ENCODE measurements at places on chromosomes 6 and 20. TPM values are rescaled to one million over a fixed set of nuclear protein-coding genes. Genes with fewer than 3 reads are reported as not detected.
A peak's percentile ranks its signal among the peaks of the same experiment; 100 is the strongest.

SNAI1 gene
- total RNA-seq, result 1.1 TPM

CCN5 gene
- total RNA-seq, result 29.7 TPM

TFAP2A gene
- 0.21 TPM for total RNA-seq

RFX6 gene
- not detected for total RNA-seq

UQCC2 gene
- total RNA-seq, result 10.0 TPM

PCIF1 gene
- 71.0 TPM for total RNA-seq

DZANK1 gene
- total RNA-seq, result 4.7 TPM

- H3K36me3 ChIP-seq, result no peaks in the 10 kb centered on the region
- H3K27me3 ChIP-seq, result no peaks in the 10 kb centered on the region
- no peak overlapping the region for H3K4me3 ChIP-seq
- no peak for DNase-seq
- H3K4me1 ChIP-seq, result no peaks in the 10 kb centered on the region
- H3K27ac ChIP-seq, result no peak overlapping the region
Observed at GRCh38 chr6:64263778-64264177, 628.2 kb downstream of the PHF3 start.

- peak overlapping the region; percentile 95 for H3K27ac ChIP-seq
- H3K4me1 ChIP-seq, result no peaks in the 10 kb centered on the region
- peak overlapping the region; percentile 72 for H3K4me3 ChIP-seq
- no peaks in the 10 kb centered on the region for H3K27me3 ChIP-seq
- no peaks in the 10 kb centered on the region for H3K36me3 ChIP-seq
- peak; percentile 54 for DNase-seq
Observed at GRCh38 chr6:121436960-121437850, 1.8 kb downstream of the GJA1 start.

GRCh38 chr20:37523911-37524700, 3.1 kb downstream of the NNAT start:
- H3K36me3 ChIP-seq, result no peaks in the 10 kb centered on the region
- H3K27ac ChIP-seq, result no peak overlapping the region
- H3K4me1 ChIP-seq, result peaks cover 4% of the 10 kb centered on the region
- H3K4me3 ChIP-seq, result no peak overlapping the region
- H3K27me3 ChIP-seq, result no peaks in the 10 kb centered on the region

DNA sequence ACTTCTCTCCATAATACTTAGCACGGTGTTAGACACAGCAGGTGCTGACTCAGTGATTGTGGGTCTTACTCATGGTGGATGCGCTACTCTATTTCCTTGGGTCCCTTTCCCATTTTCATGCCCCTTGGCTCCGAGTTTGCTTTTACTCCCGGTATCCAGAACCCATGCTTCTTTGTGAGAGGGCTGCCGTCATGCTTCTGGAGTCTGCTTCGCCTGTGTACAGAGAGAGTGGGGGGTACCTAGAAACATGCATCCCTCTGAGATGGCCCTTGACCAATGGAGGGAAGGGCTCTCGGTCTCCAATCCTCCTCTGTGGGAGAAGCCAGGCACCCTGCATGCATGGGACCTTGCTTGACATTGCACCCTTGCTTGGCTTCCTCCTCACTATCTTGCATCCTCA, 160.4 kb downstream of the NRN1 start:
- H3K27ac ChIP-seq, result no peak overlapping the region
- no peaks in the 10 kb centered on the region for H3K27me3 ChIP-seq
- no peaks in the 10 kb centered on the region for H3K36me3 ChIP-seq
- H3K4me1 ChIP-seq, result no peaks in the 10 kb centered on the region

DNA sequence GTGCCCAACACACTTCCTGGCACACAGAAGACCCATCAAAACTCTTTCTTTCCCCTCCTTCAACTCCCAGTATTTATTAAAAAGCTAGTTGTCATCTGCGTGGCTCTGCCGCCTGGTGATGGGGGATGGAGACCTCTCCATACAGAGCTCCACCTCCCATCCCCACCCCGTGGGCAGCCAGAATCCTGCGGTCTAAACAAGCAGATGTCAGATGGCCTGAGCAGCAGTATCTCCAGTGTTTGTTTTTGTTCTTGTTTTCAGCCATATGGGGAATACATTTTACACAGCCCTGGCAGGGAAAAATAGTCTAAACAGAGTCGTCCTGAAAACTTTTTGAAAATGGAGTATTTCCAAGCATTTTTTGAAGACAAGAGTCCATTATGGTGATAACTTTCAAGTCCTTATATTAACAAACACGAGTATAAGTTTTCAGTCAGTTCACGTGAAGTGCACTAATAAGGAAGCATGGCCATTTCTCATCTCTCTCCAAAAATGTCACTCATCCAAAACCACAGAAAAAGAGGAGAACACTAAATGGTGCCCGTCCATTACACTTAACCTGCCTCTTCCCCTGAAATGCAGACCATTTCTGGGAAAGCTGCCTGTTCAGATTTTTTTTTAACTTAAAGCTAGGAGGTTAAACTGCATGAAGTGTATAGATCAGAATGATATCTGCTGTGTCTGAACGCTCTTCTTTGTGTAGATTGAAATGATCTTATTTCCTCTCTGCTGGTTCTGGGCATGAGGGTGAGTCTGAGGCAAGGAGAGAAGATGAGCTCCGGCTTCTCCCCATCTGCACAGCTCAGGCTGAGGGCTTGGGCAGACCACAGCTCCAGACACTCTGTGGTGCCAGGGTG, 91.0 kb downstream of the TCP11 start:
- DNase-seq, result no peak
- H3K27me3 ChIP-seq, result no peaks in the 10 kb centered on the region
- peak overlapping the region; percentile 15 for H3K27ac ChIP-seq
- H3K4me1 ChIP-seq, result no peaks in the 10 kb centered on the region

DNA sequence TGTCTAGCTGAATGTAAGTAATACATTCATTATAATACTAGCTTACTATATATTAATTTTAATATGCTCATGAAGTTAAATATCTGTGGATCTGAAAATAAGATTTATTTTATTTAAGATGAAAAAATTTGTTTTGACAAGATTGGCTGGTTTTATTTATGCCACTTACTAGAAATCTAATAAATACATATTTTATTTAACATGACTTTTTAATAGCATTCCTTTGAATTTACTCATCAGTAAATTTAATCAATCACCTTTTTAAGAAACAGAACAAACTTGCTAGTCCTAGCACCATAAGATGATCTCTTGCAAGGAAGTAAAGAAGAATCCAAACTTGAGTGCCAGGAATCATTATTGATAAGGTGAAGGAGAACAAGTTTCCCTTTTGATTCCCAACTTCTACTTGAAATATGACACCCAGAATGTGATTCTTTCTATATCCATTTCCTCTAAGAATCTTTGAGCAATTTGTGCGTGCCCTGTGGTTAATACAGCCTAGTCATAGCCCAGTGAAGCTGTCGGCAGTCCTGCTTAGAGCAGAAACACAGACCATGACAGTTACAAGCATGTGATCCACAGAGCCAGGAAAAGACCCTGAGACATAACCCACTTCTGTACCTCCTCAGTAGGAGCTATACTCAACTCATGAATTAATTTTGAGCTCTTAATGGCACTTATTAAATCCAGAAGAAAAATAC, 282.3 kb upstream of the QKI start:
- no peaks in the 10 kb centered on the region for H3K27me3 ChIP-seq
- no peak overlapping the region for H3K27ac ChIP-seq
- H3K36me3 ChIP-seq, result no peaks in the 10 kb centered on the region
- H3K4me1 ChIP-seq, result no peaks in the 10 kb centered on the region
- no peak for DNase-seq

- H3K4me1 ChIP-seq, result no peaks in the 10 kb centered on the region
- peak overlapping the region; percentile 75 for H3K27ac ChIP-seq
- H3K27me3 ChIP-seq, result no peaks in the 10 kb centered on the region
- H3K36me3 ChIP-seq, result no peaks in the 10 kb centered on the region
- DNase-seq, result peak; percentile 77
- H3K4me3 ChIP-seq, result no peak overlapping the region
Observed at GRCh38 chr6:113564371-113565171, 292.6 kb upstream of the MARCKS start.

- no peaks in the 10 kb centered on the region for H3K4me1 ChIP-seq
- DNase-seq, result no peak
- peaks cover 3% of the 10 kb centered on the region for H3K27me3 ChIP-seq
- H3K4me3 ChIP-seq, result no peak overlapping the region
- no peaks in the 10 kb centered on the region for H3K36me3 ChIP-seq
- H3K27ac ChIP-seq, result no peak overlapping the region
Observed at GRCh38 chr20:46157625-46158024, 39.5 kb downstream of the CD40 start.

- no peak for DNase-seq
- H3K27ac ChIP-seq, result no peak overlapping the region
- H3K27me3 ChIP-seq, result no peaks in the 10 kb centered on the region
Observed at GRCh38 chr20:24771542-24772061, 177.5 kb upstream of the CST7 start.

- no peaks in the 10 kb centered on the region for H3K4me1 ChIP-seq
- no peak overlapping the region for H3K27ac ChIP-seq
- H3K27me3 ChIP-seq, result no peaks in the 10 kb centered on the region
Observed at GRCh38 chr6:73200247-73200646, 25.0 kb downstream of the KHDC1L start.

- DNase-seq, result no peak
- H3K36me3 ChIP-seq, result no peaks in the 10 kb centered on the region
- H3K27me3 ChIP-seq, result no peaks in the 10 kb centered on the region
- no peak overlapping the region for H3K4me3 ChIP-seq
- no peaks in the 10 kb centered on the region for H3K4me1 ChIP-seq
- H3K27ac ChIP-seq, result no peak overlapping the region
Observed at GRCh38 chr6:66896415-66896814, 1189.4 kb upstream of the EYS start.

GRCh38 chr6:42084889-42085288, 34.6 kb downstream of the TAF8 start:
- no peaks in the 10 kb centered on the region for H3K4me1 ChIP-seq
- no peak overlapping the region for H3K4me3 ChIP-seq
- H3K36me3 ChIP-seq, result no peaks in the 10 kb centered on the region

GRCh38 chr20:41462372-41463161, 95.9 kb upstream of the EMILIN3 start:
- no peak overlapping the region for H3K4me3 ChIP-seq
- H3K27me3 ChIP-seq, result no peaks in the 10 kb centered on the region
- no peaks in the 10 kb centered on the region for H3K4me1 ChIP-seq

DNA sequence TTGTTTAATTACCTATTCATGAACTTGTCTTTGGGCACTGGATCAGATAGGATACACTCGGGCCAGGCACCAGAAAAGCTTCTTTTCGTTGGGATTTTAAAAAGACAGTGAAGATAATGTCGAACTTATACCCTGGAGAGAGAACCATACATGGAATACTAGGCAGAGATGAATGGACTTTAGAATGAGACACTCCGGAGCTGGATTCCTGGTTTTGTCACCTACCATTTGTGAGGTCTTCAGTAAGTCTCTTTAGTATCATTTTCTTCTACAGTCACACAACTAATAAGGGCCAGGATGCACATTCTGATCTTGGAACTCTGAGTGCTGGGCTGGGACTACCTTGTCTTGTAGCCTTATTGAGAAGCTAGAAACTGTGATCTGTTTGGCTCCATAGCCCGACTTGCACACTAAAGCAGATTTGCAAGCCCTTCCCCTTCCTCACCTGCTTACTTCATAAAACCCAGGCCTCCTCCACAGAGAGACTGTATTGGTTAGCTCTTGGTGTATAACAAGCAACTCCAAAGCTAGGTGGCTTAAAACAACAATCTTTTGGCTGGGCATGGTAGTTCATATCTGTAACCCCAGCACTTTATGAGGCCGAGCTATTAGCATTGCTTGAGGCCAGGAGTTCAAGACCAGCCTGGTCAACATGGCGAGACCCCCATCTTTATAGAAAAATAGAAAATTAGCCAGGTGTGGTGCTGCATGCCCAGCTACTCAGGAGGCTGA, 7.4 kb upstream of the IFT52 start:
- H3K4me3 ChIP-seq, result no peak overlapping the region
- H3K4me1 ChIP-seq, result no peaks in the 10 kb centered on the region
- H3K27ac ChIP-seq, result no peak overlapping the region
- H3K27me3 ChIP-seq, result no peaks in the 10 kb centered on the region
- H3K36me3 ChIP-seq, result no peaks in the 10 kb centered on the region

DNA sequence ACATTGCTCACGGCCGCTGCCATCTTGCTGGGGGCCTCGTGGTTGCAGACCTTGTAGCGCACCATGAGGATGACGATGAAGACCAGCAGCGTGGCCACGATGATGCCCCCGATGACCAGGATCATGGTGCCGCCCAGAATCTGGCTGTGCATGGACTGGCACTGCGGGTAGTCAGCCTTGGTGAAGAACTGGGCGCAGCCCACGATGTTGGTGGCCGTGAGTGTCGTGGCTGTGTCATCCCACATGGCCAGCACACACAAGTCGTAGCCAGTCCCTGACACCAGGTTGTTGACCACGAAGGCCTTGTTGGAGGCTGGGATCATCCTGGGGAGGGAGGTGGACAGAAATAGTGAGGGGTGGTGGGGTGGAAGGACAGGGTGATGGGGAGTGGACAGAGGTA, 194.6 kb downstream of the LRFN2 start:
- no peaks in the 10 kb centered on the region for H3K4me1 ChIP-seq
- no peak overlapping the region for H3K4me3 ChIP-seq
- DNase-seq, result no peak
- no peaks in the 10 kb centered on the region for H3K36me3 ChIP-seq

DNA sequence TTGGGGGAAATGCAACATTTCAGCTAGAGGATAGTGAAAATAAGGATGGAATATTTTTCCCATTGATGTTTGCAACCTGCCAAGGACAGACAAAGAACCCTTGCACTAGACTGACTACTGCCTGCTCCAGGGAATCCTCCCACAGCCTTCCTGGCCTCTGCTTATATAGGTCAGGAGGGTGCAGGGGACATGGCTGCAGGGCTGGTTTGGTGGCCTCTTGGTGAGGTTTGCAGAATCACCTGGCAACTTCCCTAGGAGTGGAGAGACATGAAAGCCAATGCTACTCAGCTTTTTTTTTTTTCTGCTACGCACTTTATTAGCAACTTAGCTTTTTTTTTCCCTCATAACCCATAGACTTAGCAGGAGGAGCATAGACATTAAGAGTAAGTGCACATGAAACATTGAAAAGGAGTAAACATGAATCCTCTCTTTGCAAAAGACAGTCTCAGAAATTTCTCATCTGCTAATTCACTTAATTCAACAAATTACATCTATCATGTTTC, 39.8 kb upstream of the CDYL start:
- no peaks in the 10 kb centered on the region for H3K27me3 ChIP-seq
- H3K4me1 ChIP-seq, result no peaks in the 10 kb centered on the region
- H3K4me3 ChIP-seq, result no peak overlapping the region
- H3K27ac ChIP-seq, result no peak overlapping the region
- no peaks in the 10 kb centered on the region for H3K36me3 ChIP-seq
- no peak for DNase-seq

DNA sequence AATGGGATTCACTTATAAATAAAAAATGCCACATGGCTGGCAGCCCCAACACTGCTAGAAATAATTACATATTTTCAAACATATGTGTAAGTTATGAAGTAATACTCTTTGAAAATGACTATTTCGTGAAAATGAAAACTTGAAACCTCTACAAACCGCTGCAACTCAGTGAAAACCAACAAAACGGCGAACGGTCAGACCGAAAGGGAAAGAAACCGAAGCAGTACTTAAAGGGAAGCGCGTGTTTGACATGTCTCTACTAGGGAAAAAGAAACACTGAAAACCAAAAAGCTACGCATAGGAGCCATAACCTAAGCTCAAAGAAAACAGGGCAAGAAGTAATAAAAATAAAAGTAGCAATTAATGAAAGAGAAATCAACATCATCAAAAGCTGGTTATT, 121.0 kb upstream of the GGTLC1 start:
- H3K27ac ChIP-seq, result no peak overlapping the region
- H3K4me1 ChIP-seq, result no peaks in the 10 kb centered on the region
- no peaks in the 10 kb centered on the region for H3K36me3 ChIP-seq
- no peaks in the 10 kb centered on the region for H3K27me3 ChIP-seq
- no peak overlapping the region for H3K4me3 ChIP-seq

All from uterus (tissue), 4 donors.